ENCODE measurements at places on chromosomes 7 and 10. TPM values are rescaled to one million over a fixed set of nuclear protein-coding genes. Genes with fewer than 3 reads are reported as not detected.

Gene FEZF1
- total RNA-seq, result not detected

Gene SLC13A1
- total RNA-seq, result 0.05 TPM

Gene FGL2
- 4.0 TPM for total RNA-seq

GRCh38 chr7:50397971-50398324 lies 52.2 kb downstream of the FIGNL1 start:
- H3K27ac ChIP-seq, result peak overlapping the region; percentile 92
- H3K36me3 ChIP-seq, result peaks cover 70% of the 10 kb centered on the region
- peaks cover 74% of the 10 kb centered on the region for H3K4me1 ChIP-seq
- H3K27me3 ChIP-seq, result no peaks in the 10 kb centered on the region
- peak overlapping the region; percentile 53 for H3K4me3 ChIP-seq
